Foreskin keratinocyte (primary cell): ENCODE measurements at places on chromosomes 11 and 22. TPM values are rescaled to one million over a fixed set of nuclear protein-coding genes. Genes with fewer than 3 reads are reported as not detected.

Gene OR5P2
- 0.07 and 0.34 TPM in 2 replicates for total RNA-seq

GRCh38 chr22:48692734-48693376 lies 1134.8 kb downstream of the BRD1 start:
- no peak for DNase-seq

DNA sequence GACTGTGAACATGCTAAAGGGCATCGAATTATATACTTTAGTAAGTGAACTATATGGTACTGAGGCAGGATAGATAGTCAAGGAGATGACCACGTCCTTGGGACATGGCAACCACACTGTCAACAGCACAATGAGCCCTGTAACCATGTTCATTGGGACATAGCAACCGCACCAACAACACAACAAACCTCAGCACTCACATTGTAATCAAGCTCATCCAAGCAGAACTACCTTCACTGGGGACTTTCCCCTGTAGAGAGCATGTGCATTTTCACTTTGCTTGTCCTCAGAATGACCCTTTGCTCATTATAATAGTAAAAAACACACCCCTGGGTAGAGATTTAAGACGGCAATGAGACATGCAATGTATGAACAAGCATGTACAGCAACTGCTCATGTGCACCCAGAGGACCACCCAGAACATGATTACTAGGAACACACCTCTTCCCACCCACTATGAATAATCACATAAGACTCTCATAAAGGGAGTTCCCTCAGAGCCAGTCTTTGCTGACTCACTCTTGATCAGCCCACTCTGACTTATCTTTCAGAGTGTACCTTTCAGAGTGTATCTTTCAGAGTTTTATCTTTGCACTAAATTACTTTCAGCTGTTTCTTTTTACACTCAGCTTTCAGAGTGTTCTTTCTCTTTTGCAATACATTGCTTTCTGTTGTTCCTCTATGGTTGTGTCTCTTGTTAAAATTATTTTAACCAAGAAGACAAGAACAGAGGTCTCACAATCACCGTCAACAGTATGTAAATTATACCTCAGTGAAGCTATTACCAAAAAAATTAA lies 4.1 kb upstream of the PLAAT2 start:
- DNase-seq = peak; percentile 98

- no peak for DNase-seq
Observed at GRCh38 chr11:31582697-31583096, 73.1 kb downstream of the ELP4 start.

DNA sequence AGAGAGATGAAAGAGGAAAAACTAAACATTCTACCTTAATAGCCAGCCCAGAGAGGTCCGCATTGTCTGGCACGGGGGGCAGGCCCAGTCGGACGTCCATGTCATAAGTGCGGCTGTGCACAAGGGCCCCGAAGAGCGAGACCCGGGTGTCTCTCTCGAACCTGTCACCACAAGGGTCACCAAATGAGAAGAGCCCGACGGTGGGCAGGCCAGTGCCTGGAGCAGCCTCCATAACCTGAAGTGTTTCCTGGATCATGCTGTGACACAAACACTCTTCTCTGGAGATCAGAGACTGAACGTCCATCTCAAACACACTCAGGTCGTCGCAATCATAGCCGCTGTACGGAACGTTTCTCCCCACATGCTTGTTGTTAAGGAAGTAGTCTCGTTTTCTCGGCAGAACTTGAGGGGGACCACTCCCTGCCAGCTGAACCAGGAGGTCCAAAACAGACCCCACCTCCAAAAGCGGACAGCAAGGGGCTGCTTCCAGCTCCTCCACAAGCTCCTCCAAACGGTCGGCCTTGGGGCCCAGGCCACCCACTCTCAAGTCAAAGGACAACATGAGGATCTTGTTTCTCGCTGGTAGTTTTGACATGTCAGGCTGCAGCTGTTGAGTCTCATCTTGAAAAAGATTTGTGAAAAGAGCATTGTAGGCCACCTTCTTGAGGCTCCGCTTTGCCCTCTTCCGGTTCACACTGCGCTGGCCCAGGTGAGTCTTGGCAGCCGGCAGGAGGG lies 971 bp downstream of the TUBGCP6 start:
- DNase-seq = no peak

Gene ANKK1
- total RNA-seq = 1.4 and 1.6 TPM in 2 replicates

- DNase-seq = no peak
Observed at GRCh38 chr11:100640071-100640470, 47.0 kb upstream of the ARHGAP42 start.

GRCh38 chr22:32629573-32629957 lies 155.0 kb downstream of the FBXO7 start:
- DNase-seq = no peak

DNA sequence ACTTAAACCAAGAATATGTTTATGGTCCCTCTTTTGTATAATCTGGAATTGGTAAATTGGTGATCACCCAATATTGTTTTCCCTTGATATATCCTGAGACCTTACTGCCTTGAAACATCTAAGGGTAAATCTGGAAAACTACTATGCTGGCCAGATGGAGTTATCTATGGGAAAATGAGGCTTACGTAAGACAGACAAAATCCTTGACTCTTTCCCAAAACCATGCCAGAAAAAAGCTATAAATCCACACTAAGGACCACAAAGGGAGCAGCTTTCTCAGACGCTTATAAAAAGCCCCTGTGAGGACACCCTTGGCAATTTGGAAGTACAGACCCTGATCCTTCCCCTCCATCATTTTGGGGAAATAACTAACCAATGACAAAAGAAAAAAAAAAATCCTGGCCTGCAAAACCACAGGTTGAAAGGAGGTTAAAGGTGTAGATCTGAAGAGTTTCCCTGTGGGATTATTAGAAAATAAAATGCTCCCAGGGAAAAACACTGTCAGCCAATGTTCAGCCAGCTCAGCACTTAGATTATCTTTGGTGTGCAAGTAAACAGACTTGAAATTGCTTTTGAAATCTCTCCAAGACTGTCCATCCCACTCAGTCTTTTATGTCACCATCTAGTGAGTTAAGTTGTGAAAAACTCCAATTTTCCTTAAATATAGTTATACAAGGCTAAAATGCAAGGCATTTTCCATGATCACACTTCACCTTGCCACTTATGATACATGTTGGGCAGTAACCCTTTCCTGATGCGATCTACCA lies 6.6 kb upstream of the AMBRA1 start:
- DNase-seq = no peak

DNA sequence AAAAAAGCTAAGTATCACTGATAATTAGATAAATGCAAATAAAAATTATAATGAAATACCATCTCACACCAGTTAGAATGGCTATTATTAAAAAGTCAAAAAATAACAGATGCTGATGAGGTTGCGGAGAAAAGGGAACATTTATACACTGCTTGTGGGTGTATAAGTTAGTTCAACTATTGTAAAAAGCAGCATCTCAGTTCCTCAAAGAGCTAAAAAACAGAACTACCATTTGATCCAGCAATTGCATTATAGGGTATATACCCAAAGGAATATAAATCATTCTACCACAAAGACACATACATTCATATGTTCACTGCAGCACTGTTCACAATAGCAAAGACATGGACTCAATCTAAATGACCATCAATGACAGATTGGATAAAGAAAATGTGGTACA lies 120.3 kb upstream of the ZBED5 start:
- no peak for DNase-seq

Gene CASP4
- total RNA-seq = 76.0 and 96.1 TPM in 2 replicates

DNA sequence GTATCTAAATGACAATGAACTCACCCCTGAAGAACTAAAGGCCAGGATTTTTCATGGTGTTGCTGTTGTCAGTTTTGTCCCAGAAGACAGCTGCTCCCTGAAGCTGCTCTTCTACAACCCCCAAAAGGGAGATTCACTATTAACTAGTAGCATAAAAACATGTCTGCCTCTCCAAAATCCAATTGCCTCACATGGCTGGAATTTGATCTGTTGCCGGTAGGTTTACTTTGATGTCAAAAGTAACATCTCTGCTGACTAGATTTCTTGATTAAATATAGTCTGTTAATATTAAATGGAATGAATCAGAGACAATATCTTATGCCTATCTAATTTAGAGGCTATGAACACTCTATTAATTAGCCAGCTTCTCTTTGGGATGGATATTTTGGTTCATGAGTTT lies 425.4 kb downstream of the ETS1 start:
- no peak for DNase-seq

DNA sequence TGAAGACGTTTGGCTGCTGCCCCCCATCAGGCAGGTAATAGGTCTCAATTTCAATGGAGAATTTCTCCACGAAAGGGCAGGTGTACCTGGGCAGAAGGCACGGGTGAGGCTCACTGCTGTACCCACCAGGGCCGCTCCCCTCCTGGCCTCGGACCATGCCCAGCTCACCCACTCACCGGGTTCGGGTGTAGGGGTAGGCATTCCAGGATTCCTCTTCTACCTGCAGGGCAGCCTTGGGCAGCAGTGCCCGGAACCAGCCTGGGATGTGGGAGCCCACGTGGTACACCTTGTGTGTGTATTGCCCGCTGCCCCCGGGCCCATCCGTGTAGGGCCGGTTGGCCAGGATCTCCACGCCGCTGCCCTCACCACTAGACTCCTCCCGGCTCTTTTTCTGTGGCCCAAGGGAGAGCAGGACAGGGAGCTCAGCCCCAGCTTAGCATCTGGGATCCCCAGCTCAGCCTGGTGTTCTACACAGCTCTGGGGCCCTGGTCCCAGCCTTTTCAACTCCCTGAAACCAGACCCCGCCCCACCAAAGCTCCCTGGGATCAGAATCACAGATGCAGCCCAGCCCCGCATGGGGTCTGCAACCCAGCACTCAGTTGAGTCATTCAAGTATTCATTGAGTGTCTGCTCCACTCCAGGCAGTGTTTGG lies 2.7 kb downstream of the PITPNM1 start:
- DNase-seq = no peak

Gene RGL4
- not detected in 2 replicates for total RNA-seq

Gene C11orf91
- total RNA-seq = 0.18 and 0.41 TPM in 2 replicates

Gene CFAP300
- 3.1 and 3.5 TPM in 2 replicates for total RNA-seq

GRCh38 chr11:71084306-71085012 lies 167.9 kb downstream of the SHANK2 start:
- DNase-seq = no peak

- no peak for DNase-seq
Observed at GRCh38 chr11:14768526-14769188, 123.4 kb downstream of the CYP2R1 start.

Gene DEUP1
- not detected in 2 replicates for total RNA-seq

Gene APOA5
- total RNA-seq = not detected in 2 replicates
